ENCODE measurements at places on chromosomes 5 and 9.

GRCh38 chr5:1282131-1282992 lies 12.5 kb downstream of the TERT start:
- no peak for DNase-seq

- DNase-seq = no peak
Measured at GRCh38 chr5:79122973-79123372, 11.4 kb downstream of the BHMT start.

GRCh38 chr5:134995850-134996402 lies 28.2 kb downstream of the CATSPER3 start:
- DNase-seq = no peak

GRCh38 chr5:81785322-81785721 lies 34.4 kb upstream of the SSBP2 start:
- no peak for DNase-seq

GRCh38 chr5:44659334-44659733 lies 149.4 kb upstream of the MRPS30 start:
- no peak for DNase-seq

GRCh38 chr5:137034764-137035479 lies 464.2 kb downstream of the SPOCK1 start:
- no peak for DNase-seq

- DNase-seq = no peak
Measured at GRCh38 chr5:1131726-1132125, 19.9 kb upstream of the SLC12A7 start.

GRCh38 chr5:9838916-9839315 lies 208.8 kb upstream of the TAS2R1 start:
- no peak for DNase-seq

DNA sequence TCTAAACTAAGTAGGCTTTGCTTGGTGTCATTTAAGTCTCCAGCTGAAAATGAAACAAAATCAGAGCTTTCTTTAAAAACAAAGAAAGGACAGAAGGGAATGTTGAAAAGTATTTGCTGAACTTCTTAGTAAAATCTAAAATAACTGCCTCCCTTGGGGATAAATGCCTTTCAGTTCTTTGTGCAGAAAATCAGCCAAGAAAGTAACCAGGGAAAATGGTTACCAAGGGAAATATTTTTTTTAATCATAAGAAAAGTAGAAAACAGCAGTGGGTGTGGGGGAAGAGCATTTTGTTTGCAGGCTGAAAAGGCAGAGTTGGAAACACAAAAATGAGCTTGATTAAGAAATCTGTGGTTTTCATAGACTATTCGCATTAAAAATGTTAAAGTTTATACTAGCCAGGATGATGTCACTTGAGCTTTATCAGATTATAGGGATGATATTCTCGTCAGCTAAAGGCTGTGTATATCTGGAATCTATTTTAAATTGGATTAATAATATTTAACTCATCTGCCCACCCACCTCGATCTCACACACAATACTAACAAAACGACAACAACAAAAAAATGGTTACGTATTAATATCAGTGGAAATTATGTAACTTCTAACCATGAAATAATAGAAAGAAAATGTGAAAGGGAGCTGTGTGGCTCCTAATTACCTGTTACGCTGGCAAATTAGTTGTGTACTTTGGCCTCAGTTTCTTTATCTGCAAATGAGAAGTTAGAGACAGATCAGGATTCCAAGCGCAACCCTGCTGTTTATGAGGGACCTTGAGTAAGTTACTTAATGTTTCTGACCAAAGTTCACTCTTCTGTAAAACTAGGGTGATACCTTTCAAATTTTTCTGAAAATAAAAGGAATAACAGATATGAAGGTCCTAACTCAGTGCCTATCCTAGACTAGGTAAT lies at the start of gene ECM2:
TSS of gene ECM2 (minus strand) at position 51 of the 911 bp plus-strand sequence. CDS start 13,124 bp downstream, outside the sequence.
- no peak for DNase-seq

DNA sequence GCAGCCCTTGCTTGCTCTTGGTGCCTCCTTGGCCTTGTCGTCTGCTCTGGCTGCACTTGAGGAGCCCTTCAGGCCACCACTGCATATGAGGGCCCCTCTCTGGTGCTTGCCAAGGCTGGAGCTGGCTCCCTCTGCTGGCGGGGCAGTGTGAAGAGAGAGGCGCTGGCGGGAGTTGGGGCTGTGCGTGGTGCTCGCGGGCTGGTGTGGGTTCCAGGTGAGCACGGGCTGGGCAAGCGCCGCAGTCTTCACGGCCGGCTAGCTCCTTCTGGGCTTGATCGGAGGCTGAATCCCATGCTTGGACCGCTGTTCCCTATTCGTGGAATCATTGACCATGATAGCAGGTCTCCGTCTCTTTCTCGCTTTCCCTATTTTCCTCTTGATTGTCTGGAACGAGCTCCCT lies 56.5 kb downstream of the XRCC4 start:
- DNase-seq = no peak

- DNase-seq = no peak
Measured at GRCh38 chr5:17470064-17470463, 28.0 kb upstream of the TAF11L2 start.

DNA sequence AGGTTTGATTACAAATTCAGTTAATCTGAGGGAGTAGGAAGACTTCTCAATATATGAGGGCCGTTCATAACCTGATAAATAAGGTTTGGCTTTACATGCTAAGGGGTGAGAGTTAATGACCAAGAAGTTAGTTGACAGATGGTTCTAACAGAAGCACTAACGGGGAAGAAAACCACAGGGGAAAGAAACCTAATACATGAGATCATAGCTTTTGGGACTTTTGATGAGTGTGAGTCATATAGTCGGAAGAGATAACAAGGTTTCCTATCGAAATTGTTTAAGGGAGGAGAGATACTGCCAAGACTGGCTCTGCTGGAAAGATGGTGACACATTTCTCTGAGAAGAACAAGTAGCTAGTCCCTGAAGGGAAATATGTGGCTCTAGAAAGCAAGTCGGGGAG lies 140.1 kb downstream of the COX7C start:
- no peak for DNase-seq

GRCh38 chr9:69474821-69475220 lies 149.8 kb downstream of the ENTREP1 start:
- no peak for DNase-seq

DNA sequence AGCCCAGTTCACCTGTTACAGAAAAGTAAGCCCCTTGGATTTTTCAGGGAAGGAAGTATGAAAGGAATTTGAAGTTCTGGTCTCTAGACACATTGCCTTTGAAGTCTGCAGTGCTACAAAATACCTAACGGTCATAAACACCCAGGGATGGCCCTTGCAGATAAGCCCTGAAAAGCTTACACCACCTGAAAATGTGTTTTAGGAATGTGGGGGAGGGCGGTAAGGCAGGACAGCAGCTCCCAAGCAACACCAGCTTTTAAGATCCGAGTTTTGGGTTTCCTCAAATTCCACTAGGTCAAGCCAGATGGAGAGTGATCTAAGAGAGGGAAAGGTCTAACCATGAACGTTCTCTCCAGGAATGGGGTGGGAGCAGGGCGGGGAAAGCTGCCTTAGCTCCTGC lies 114.1 kb upstream of the PANK3 start:
- DNase-seq = no peak

DNA sequence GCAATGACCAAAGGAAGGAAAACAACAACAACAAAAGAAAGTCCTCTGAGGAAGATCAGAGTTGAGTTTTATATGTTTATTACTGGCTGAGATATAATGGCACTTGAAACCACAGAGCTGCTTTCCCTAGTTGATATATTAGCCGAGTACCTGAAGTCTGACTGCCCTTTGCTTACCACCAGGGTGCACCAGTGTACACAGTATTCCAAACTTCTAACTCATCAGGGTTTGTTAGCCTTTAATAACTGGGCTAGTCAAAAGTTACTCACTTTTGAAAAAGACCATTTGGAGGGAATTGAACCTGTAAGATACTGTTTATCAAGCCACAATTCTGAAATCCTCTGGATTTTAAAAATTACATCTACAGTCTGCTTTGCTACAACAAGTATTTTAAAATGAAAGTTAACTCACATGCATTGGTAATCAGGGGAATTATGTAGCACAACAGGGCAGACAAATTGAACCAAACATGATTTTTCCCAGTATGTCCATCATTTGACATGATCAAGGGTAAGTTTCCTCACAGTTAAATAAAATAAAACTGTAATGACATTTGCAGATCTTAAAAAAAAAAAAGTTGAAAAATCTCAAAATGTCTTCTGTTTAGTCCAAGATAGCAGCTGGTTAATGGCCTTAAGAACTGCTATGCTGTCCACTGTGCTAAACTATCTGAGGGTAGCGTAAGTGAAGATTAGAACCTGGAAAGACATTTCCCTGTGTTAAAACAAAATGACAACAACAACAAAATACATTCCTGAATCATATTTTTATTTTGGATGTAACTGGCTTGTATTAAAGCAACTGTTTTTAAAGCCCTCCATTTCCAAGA lies 57.3 kb upstream of the C6 start:
- no peak for DNase-seq

- DNase-seq = peak; percentile 73
Measured at GRCh38 chr9:96317335-96317980, 15.5 kb upstream of the HSD17B3 start.

- DNase-seq = no peak
Measured at GRCh38 chr5:92908952-92909601, 671.9 kb downstream of the NR2F1-AS1 start.

GRCh38 chr9:37944671-37945481 lies 40.9 kb upstream of the SLC25A51 start:
- no peak for DNase-seq

All from activated CD8-positive, alpha-beta memory T cell treated with anti-CD3 and anti-CD28 coated beads, Interleukin-2, amount 50 U/mL, for 48 hours (primary cell).